ENCODE measurements at places on chromosomes 7 and 10.
A peak's percentile ranks its signal among the peaks of the same experiment; 100 is the strongest.

DNA sequence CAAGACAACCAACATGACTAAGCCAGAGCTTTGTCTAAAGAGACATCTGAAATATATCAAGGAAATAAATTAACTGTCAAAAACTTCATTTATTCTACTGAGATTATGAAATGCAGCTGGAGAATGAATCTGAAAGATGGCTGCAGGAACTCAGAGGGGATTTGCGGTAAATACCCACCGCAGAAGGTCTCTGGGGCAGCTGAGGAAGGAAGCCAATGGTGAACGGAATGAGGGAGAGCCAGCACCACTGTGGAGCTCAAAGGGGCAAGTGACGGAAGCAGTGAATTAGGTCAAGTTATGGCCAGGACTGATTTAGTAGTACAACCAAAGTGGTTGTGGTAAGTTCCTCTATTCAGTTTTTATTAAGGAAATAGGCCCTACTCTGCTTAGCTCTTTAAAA is 215.3 kb upstream of the GLI3 start:
- no peak for DNase-seq

GRCh38 chr7:132065193-132065988 is 509.0 kb upstream of the PODXL start:
- DNase-seq = peak; percentile 93

GRCh38 chr10:83632701-83633100 is 506.6 kb upstream of the GHITM start:
- no peak for DNase-seq

GRCh38 chr10:116878123-116878522 is 28.8 kb downstream of the ENO4 start:
- no peak for DNase-seq

DNA sequence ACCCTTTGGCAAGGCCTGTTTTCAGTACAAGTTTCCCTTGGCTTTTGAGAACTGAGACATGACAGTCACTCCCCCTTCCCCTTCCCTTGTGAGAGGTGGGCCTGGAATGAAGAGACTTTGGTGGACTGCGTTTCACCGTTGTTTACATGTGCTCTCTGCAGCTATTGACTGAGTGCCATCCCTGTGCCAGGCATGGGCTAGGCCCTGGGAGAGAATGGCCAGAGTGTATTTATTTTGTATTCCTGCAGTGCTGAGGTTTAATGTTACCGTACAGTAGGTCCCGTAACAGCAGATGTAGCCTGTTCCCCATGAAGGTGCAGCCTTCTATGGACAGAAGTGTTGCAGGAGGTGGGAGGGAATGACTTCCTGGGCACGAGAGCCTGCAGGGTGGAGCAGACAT is 50.0 kb downstream of the TACR2 start:
- DNase-seq = no peak

- DNase-seq = peak; percentile 12
Measured at GRCh38 chr7:97732565-97733275, 834 bp downstream of the TAC1 start.

GRCh38 chr7:117248829-117249228 is 74.0 kb downstream of the WNT2 start:
- no peak for DNase-seq

DNA sequence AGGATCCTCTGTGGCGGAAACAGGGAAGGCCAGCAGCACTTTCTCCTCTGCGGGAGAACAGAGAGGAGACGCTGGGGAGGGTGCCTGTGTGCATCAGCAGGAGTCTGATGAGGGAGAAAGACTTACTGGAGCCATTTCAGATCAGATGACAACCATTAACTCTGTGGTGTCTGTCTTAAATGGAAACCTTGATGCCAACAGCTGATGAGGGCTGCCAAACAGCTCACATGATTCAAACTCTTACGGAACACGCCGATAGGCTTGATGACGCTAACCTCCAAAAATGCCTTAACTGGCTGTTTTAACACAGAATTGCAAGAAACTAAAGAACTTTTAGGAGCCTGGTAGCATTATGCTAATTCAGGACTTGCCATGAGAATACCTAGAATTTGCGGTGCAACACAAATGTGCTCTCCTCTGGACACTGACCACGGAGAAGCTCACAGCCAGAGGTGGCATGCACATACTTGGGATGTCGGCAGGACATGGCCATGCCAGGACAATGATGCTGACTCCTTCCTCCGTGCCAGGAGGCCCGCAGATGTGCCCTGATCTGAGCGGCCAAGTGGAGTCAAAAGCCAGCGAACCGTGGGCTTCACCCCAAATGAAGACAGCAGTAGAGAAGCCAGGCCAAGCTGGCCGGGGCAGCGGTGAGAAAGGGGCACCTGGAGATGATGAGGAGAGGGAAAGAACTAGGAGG is 154.9 kb downstream of the ZMYND11 start:
- no peak for DNase-seq

DNA sequence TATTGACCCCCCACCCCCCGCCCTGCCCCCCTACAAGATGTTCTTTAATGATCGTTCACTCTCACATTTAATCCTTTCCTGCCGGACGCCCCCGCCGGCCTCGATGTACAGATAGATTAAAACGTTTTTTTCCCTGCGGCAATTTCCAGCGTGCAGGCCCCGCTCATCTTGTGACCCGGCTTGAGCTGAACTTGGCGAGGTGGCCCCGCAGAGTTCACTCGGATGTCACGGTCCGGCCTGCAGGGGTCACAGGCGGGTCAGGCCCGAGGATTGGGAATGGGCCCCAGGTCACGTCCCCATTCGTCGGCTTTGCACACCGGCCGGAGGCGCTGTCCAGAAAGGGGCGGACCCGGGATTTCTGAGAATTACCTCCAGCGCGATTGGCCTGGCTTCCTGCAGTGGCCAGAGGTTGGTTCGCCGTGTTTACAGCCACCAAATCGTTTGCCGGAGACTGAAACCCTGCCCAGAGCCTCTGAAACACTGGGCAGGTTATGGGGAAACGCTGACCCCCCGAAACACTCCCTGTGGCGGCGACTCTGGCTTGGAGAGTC is 1.9 kb upstream of the CYP26A1 start:
- no peak for DNase-seq

DNA sequence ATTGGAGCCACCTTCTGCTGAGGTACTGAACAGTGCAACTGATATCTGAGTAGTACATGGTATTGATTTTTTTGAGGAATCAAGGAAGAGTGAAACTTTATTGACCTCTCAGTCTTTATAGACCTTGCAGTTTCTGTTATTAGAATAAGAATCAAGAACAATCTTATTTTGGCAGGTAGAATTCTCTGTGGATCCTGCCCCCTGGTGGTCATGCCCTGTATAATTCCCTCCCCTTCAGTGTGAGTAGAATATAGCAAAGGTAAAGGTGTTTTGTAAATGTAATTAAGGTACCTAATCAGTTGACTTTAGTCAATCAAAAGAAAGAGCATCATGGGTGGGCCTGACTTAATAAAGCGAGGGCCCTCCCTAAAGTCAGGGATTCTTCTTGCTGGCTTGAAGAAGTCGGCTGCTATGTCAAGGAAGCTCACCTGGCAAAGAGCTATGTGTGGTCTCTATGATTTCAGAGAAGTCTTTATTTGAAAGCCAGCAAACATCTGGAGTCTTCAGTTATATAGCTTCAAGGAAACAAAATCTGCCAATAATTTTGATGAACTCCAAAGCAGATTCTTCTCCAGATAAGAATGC is 142.8 kb downstream of the LSM5 start:
- peak; percentile 30 for DNase-seq

- DNase-seq = no peak
Measured at GRCh38 chr10:48399056-48399541, 92.6 kb downstream of the MAPK8 start.

GRCh38 chr10:29807163-29807806 is 172.5 kb upstream of the SVIL start:
- DNase-seq = peak; percentile 98

- no peak for DNase-seq
Measured at GRCh38 chr10:123398180-123398591, 244.0 kb downstream of the BUB3 start.

- DNase-seq = no peak
Measured at GRCh38 chr10:20596911-20597310, 300.2 kb downstream of the NEBL start.
